ENCODE measurements at places on chromosomes 7 and 10. TPM values are rescaled to one million over a fixed set of nuclear protein-coding genes. Genes with fewer than 3 reads are reported as not detected.

Gene TMEM236
- total RNA-seq, result 11.6 TPM

GRCh38 chr7:132511921-132512320 is 64.3 kb downstream of the PLXNA4 start:
- no peaks in the 10 kb centered on the region for H3K36me3 ChIP-seq
- H3K4me1 ChIP-seq, result peaks cover 12% of the 10 kb centered on the region
- H3K27ac ChIP-seq, result no peak overlapping the region
- DNase-seq, result no peak
- no peak overlapping the region for H3K4me3 ChIP-seq
- H3K27me3 ChIP-seq, result peaks cover 8% of the 10 kb centered on the region

DNA sequence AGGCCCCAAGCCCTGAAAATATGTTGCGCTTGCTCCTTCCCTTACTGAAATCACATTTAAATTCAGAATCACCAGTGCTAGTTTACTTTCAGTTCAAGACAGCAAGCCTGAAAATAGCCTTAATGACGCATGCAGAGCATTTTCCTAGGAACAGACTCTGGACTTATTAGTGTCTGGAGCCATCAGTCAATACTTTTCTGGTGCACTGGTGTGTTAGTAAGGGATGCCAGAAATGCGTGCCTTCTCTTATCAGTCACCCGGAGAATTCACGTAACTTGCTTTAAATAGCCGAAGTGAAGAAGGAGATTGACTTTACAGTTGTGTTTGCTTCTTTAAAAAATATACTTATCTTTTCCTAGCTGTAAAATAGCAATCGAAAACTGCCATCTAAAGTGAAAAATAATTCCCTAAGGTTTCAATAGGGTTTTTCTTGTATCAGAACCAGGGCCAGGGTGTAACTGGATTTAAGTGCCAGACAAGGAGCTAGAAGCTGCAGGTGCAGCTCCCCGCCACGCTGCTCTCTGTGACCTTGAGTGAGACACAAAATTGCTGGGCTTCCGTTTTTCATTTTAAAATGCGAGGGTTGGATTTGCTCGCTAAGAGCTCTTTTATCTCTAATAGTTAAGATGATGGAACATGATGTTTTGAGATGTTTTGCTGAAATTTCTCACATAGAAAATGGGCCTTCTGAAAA is 177.8 kb downstream of the NSUN6 start:
- no peaks in the 10 kb centered on the region for H3K36me3 ChIP-seq
- H3K4me1 ChIP-seq, result no peaks in the 10 kb centered on the region
- no peak overlapping the region for H3K4me3 ChIP-seq
- H3K27me3 ChIP-seq, result no peaks in the 10 kb centered on the region
- no peak overlapping the region for H3K27ac ChIP-seq
- no peak for DNase-seq

Gene LRRD1
- 0.19 TPM for total RNA-seq

Gene PKD2L1
- total RNA-seq, result 0.26 TPM

DNA sequence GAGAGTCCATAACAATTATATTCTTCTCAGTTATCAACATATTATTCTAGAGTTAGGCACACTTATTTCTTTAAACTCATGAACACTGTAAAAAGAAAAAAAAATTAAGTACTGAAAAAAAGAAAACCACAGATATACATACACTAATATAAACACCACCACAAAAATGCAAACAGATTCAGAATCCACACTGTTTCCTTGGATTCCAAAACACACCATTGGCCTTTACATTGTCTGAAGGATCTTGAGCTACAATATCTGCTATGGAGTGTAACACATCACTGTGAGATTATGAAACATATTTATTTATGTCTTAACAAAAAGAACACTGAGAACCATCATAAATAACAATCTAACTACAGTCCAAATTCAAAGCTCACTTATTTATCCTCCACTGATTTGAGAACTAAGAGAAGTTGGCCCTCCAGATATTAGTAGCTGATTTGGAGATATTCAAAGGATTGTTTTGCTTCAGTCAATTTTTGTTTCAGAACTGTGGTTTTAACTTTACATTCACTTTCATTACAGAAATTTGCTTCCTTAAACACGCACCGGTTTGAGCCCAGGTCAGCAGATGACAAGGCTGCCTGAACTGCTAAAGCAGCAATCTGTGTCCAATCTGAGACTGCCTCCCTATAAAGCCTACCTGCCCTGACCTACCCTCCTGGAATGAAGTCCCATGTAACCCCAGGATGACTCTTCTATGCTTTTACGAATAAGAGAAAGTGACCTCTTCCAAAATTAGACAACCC is 47.0 kb upstream of the CDK1 start:
- peak overlapping the region; percentile 81 for H3K27ac ChIP-seq
- peaks cover 20% of the 10 kb centered on the region for H3K4me1 ChIP-seq
- peak overlapping the region; percentile 95 for H3K4me3 ChIP-seq
- DNase-seq, result no peak
- peaks cover 5% of the 10 kb centered on the region for H3K36me3 ChIP-seq
- H3K27me3 ChIP-seq, result peaks cover 12% of the 10 kb centered on the region

Gene ABCC2
- total RNA-seq, result 64.0 TPM

DNA sequence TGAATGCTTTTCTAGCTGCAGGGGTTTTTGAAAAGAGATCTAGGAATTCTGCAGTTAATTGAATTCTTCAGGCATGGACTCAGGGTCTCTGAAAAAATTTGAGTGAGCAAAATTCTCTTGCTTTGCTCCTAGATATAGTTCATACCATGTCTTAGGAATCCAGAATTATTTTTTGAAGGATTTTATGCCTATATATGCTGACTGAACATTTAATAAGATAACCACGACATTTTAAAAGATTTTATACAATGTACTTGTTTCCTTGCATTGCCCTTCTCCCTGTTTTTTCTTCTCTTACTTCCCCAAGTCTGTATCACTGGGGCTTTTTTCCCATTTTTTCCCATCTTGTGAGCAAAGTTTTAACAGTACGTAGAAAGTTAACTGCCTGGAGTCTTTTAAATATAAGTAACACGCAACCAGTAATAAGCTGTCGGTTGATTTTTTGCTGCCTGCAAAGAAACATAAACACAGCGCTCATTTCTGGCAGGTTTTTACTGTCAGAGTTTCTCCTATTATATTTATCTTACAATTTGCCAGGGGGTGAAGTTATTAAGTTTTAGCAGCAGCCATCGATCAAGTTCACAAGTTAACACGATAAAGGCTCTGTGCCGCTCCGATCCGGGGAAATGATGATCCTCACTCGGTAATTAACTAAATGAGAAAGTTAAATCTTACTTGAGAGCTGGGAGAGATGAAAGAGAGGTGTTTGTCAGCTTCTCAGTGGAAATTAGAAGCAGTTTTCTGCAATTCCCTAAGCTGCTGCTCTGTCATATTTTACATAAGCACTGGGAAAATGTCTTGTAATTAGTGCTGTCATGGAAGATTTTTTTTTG is 81.0 kb downstream of the POLL start:
- peaks cover 6% of the 10 kb centered on the region for H3K27me3 ChIP-seq
- no peaks in the 10 kb centered on the region for H3K36me3 ChIP-seq
- H3K4me1 ChIP-seq, result peaks cover 15% of the 10 kb centered on the region

GRCh38 chr7:145434811-145435210 is 599.0 kb upstream of the TPK1 start:
- no peak for DNase-seq
- H3K36me3 ChIP-seq, result no peaks in the 10 kb centered on the region
- peaks cover 9% of the 10 kb centered on the region for H3K4me1 ChIP-seq
- H3K4me3 ChIP-seq, result no peak overlapping the region
- H3K27me3 ChIP-seq, result peaks cover 3% of the 10 kb centered on the region

Gene IFIT1
- total RNA-seq, result 6.0 TPM

- H3K4me1 ChIP-seq, result no peaks in the 10 kb centered on the region
- no peak overlapping the region for H3K27ac ChIP-seq
- DNase-seq, result no peak
Measured at GRCh38 chr10:1596482-1597099, 140.7 kb downstream of the ADARB2 start.

DNA sequence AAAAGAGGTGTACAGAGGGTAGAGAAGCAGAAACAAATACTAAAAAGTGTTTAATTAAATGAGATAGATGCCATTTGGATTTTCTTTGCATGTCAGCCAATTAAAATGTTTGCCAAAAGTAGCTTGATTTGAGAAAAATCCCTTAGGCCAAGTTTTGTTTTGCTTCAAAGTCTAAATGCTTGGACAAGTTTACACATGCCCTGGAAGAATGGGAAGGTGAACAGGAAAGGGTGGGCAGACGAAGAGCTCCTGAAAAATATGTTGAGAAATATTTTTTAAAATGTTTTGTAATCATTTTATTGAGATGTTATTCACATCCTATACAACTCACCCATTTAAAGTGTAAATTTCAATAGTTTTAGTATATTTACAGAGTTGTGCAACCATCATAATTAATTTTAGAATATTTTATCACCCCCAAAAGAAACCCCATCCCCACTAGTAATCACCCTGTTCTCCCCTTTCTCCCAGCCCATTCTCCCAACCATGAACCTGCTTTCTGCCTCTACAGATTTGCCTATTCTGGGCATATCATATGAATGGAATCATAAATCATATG is 98.5 kb upstream of the ANK3 start:
- no peaks in the 10 kb centered on the region for H3K27me3 ChIP-seq
- no peak overlapping the region for H3K27ac ChIP-seq
- H3K4me3 ChIP-seq, result no peak overlapping the region
- no peaks in the 10 kb centered on the region for H3K36me3 ChIP-seq

Gene SLC26A4
- not detected for total RNA-seq

Gene PDSS1
- 13.6 TPM for total RNA-seq

DNA sequence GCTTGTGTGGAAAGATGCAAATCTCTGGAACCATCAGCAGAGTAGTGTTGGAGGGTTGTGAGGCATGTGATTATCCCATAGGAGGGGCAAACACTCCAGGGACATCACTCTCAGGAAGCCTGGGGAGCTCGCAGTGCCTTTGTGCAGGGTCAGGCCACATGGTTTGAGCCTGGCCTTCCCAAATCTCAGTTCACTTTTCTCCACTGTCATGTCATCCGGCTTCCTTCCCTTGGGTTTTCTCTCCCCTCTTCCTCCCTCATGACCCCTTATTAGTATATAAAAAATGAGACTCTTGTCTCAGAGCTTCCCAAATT is 20.4 kb downstream of the TSPAN14 start:
- H3K4me3 ChIP-seq, result no peak overlapping the region
- H3K36me3 ChIP-seq, result peaks cover 30% of the 10 kb centered on the region
- H3K4me1 ChIP-seq, result peaks cover 35% of the 10 kb centered on the region
- H3K27me3 ChIP-seq, result no peaks in the 10 kb centered on the region

DNA sequence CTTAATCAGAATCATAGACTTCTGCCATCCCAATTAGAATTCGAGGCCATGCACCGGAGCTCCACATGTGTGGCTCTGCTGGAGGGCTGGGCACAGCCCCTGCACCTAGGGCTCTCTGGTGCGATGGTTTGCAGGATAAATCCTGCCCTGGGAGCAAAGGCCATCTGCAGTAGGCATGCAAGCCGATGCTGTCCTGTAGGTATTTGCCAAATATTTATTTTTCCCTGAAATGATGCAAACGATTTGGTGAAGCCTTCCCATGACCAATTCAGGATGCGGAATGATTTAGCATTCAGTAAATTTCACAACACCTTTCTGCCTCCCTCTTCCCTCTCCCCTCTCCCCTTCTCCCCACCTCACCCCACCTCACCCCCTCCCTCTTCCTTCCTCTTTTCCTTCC is 170.6 kb downstream of the EBF3 start:
- H3K36me3 ChIP-seq, result peaks cover 6% of the 10 kb centered on the region
- H3K4me3 ChIP-seq, result no peak overlapping the region
- no peak overlapping the region for H3K27ac ChIP-seq
- no peak for DNase-seq
- peaks cover 4% of the 10 kb centered on the region for H3K27me3 ChIP-seq
- H3K4me1 ChIP-seq, result no peaks in the 10 kb centered on the region

Gene CFAP43
- 1.6 TPM for total RNA-seq

DNA sequence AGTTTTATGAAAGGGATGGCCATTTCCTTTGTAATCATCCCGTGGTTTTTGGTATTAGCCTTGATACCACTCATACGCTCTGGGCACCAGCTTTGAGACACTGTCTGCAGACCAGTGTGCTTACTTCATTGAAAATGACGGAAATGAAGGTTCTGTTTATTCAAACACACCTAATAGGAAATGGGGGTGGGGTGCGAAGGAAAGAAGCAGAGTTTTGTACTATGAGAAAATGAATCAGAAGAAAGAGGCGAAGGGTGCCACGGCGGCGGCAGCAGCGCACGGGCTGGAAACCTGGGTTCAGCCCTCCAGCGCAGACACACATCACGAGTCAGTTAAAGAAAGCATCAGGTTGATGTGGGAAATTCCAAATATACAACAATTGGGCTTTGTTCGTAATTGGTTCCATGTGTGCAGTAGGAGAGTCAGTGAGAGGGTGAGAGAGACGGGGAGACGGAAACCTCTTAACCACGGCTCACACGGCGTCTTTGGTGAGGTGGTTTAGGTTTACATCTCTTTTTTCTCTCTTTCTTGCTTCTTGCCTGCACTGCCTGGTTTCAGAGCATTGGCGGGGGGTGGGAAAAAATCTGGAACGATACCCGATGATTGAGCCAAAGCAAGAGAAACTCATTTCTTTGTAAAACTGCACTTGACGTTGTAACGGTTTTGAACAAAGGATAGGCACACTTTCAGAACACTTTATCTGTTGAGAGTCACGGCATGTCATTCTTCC is 321.2 kb downstream of the FRMD4A start:
- no peak for DNase-seq
- H3K4me3 ChIP-seq, result peak overlapping the region; percentile 68
- H3K36me3 ChIP-seq, result peaks cover 4% of the 10 kb centered on the region
- H3K27me3 ChIP-seq, result peaks cover 13% of the 10 kb centered on the region
- peaks cover 50% of the 10 kb centered on the region for H3K4me1 ChIP-seq

- peaks cover 21% of the 10 kb centered on the region for H3K27me3 ChIP-seq
- no peak for DNase-seq
- H3K27ac ChIP-seq, result no peak overlapping the region
- no peaks in the 10 kb centered on the region for H3K4me1 ChIP-seq
- no peaks in the 10 kb centered on the region for H3K36me3 ChIP-seq
Measured at GRCh38 chr10:69101451-69102095, 13.7 kb downstream of the SRGN start.

Gene INSYN2A
- 0.85 TPM for total RNA-seq

- no peaks in the 10 kb centered on the region for H3K27me3 ChIP-seq
- no peak overlapping the region for H3K4me3 ChIP-seq
- H3K4me1 ChIP-seq, result peaks cover 31% of the 10 kb centered on the region
- peaks cover 3% of the 10 kb centered on the region for H3K36me3 ChIP-seq
- peak overlapping the region; percentile 67 for H3K27ac ChIP-seq
- DNase-seq, result no peak
Measured at GRCh38 chr10:30231071-30231652, 117.9 kb downstream of the MTPAP start.

Gene CEP55
- 7.4 TPM for total RNA-seq

DNA sequence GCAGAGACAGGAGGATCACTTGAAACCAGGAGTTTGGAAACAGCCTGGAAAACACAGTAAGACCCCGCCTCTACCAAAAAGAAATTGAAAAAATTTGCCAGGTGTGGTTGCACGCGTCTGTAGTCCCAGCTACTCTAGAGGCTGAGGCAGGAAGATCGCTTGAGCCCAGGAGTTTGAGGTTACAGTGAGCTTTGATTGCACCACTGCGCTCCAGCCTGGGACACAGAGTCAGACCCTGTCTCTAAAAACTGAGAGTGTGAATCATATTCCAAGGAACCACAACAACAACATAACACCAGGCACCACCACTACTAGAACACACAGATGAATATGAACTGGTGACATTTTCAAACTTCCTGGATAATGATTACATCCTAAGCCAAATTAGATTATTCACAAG is 324.2 kb downstream of the CALN1 start:
- no peaks in the 10 kb centered on the region for H3K4me1 ChIP-seq
- no peak overlapping the region for H3K4me3 ChIP-seq
- DNase-seq, result no peak
- no peaks in the 10 kb centered on the region for H3K36me3 ChIP-seq

- H3K4me1 ChIP-seq, result peaks cover 19% of the 10 kb centered on the region
- no peak for DNase-seq
- peak within 1 kb of the TSS; percentile 90 for H3K4me3 ChIP-seq
- H3K27me3 ChIP-seq, result peaks cover 6% of the 10 kb centered on the region
- H3K36me3 ChIP-seq, result no peaks in the 10 kb centered on the region
Measured at GRCh38 chr7:140403878-140404564, at the start of gene RAB19. Gene RAB19, plus strand, starts transcription at chr7:140404058. Its CDS starts 3,589 bp downstream, at chr7:140407647.

Measured in type B pancreatic cell (in vitro differentiated cells).